ENCODE measurements at places on chromosomes 6 and 20.
A peak's percentile ranks its signal among the peaks of the same experiment; 100 is the strongest.

- DNase-seq, result no peak
These were observed 200.6 kb downstream of the GMPR start for GRCh38 chr6:16438718-16439591.

DNA sequence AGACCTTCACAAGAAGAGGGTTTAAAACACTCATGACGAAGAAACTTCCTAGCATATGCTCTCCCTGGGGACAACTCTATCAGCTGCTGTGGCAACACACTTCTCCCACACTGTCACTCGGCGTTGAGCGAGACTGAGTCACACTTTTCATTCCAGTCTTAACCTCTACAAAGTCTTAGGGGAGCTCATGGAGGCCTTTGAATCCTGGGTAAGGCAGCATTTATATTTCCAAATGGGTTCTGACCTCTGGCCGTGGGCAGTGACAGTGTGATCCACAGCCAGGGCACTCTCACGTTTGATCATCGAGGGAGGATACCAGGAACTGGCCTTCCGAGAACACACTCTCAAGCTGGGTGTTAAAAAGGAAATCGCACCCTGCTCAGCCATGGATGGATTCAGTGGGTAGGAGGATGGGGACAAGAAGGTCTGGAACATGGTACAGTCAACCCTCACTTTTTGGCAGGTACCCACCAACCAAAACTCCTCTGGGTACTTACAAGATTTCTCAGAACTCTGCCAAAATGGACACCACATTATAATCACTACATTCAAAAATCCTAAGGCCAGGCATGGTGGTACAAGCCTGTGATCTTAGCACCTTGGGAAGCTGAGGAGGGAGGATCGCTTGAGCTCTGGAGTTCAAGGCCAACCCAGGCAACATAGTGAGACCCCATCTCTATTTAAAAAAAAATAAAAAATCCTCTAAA is 19.6 kb downstream of the RRBP1 start:
- DNase-seq, result no peak

DNA sequence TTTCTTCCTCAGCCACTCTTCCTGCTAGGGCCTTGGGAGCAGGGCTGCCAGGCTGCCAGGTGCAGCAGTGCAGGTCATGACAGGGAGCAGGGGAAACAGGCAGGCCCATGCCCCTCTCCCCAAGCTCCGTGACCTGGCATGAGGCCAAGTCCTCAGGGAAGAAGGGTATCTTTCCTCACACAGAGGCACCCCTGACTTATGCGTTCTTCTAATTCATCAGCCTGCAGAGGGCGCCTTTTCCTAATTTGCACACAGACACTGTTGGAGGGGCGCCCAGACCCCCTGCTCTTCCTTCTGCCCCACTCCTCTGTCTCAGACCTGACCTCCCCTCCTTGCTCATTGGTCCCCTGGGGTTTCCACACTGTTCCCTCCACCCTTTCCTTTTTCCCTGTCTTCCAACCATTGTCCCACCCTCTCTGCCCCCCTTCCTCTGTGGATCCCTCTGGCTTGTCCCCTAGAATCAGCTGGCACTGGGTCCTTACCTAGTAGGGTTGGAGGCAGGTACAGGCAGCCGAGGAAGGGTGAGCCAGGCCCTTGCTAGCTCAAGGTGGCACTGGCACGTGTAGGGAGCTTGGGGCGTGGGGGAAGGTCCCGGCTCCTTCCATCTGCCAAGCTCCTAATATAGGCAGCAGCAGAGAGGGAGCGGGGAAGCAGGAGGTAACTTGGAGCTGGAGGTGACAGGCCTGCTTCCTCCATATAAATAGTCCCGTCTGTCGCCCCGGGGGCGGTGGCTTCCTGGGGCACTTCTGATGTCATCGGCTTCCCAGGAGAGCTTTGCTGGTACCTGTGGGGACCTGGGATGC is 154.9 kb upstream of the MLN start:
- DNase-seq, result peak; percentile 35

GRCh38 chr6:110048221-110048875 is 70.2 kb downstream of the GPR6 start:
- DNase-seq, result no peak

GRCh38 chr20:43178080-43178479 is 11.6 kb downstream of the PTPRT start:
- no peak for DNase-seq

- DNase-seq, result no peak
These were observed 12.2 kb upstream of the TBC1D20 start for GRCh38 chr20:474581-474980.

GRCh38 chr6:116969211-116969863 is 92.3 kb downstream of the RFX6 start:
- DNase-seq, result peak; percentile 33

GRCh38 chr6:135347887-135348286 is 149.7 kb downstream of the AHI1 start:
- DNase-seq, result no peak

- DNase-seq, result no peak
These were observed 159.7 kb downstream of the BTBD9 start for GRCh38 chr6:38480036-38480435.

DNA sequence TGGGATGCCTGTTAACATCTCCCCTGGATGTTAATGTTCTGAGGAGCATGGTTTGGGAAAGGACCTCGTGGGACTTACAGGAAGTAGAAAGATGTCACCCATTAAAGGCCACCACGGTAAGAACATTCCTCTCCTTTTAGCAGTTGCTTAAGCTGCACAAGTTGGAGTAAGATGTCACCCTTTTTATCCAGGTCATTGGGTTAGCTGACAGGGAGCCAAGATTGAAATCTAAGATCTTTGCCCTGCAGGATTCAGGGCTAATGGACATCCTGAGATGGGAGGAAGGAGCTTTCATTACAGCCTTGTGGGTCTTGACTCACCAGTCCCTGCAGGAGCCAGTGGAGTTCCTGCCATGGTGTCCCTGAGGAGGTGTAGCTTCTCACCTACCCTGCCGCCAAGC is 22.1 kb downstream of the PABPC1L start:
- DNase-seq, result no peak

GRCh38 chr6:43434001-43434840 is 6.9 kb downstream of the ABCC10 start:
- DNase-seq, result no peak

DNA sequence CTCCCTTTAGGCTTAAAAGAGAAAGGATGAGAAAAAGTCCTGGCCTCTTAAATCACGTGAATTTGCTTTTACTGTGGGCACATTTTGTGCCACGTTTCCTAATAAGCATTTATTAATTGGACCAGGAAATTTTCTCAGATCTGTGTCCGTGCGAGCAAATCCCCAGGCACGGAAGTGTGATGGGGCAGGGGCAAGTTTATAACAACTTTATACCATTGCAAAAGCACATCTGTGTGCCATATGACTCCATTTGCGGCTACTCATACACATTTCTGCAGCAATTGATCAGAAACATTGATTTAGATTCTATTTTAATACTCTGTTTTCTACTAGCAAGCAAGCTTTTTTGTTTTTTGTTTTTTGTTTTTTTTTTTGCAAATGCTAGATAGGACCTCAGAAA is 373.2 kb downstream of the TAF4 start:
- no peak for DNase-seq

DNA sequence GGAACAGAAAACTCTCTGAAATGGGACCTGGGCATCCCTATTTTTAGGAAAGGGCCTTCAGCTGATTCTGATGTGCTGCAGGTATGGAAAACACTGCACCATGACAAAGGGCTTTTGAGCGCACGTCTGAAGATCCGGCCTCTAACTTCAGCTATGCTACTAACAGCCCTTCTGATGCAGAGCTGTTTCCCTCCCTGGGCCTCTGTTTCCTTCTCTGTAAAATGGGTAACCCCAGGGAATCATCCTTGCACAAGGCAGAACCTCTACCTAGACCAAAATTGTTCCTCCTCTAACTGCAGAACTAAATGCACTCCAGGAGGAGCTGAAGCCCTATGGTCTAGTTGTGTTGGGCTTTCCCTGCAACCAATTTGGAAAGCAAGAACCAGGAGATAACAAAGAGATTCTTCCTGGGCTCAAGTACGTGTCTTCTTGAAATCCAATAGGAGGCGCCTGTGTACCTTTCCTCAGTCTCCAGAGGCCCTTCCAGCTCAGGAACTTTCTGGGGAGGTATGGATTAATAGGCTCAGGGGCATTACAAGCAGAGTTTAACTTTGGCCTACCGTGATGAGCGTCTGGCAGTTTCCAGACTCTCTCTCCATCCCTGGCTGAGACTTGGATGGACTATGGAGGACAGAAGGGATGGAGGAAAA is 5.9 kb downstream of the GPX5 start:
- DNase-seq, result no peak

DNA sequence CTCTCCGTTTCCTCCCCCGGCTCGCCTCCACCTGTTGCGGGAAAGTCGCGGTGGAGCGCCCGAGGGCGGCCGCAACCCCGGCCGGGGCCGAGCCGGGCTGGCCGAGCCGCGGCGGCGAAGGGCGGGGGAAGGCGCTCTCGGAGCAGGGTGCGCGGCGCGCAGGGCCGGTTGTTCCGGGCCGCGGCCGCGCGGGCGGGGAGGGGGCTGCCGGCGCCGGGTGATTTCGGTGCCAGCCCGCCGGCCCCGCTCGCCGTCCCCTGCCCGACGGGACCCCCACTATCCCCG is 235 bp downstream of the MAP7 start:
- DNase-seq, result no peak

- DNase-seq, result no peak
These were observed 405.5 kb downstream of the UTRN start for GRCh38 chr6:144690666-144691065.

GRCh38 chr20:10673176-10673841 is 490 bp downstream of the JAG1 start:
- DNase-seq, result peak; percentile 17

- DNase-seq, result no peak
These were observed 237.8 kb downstream of the TBX18 start for GRCh38 chr6:84526631-84527030.

DNA sequence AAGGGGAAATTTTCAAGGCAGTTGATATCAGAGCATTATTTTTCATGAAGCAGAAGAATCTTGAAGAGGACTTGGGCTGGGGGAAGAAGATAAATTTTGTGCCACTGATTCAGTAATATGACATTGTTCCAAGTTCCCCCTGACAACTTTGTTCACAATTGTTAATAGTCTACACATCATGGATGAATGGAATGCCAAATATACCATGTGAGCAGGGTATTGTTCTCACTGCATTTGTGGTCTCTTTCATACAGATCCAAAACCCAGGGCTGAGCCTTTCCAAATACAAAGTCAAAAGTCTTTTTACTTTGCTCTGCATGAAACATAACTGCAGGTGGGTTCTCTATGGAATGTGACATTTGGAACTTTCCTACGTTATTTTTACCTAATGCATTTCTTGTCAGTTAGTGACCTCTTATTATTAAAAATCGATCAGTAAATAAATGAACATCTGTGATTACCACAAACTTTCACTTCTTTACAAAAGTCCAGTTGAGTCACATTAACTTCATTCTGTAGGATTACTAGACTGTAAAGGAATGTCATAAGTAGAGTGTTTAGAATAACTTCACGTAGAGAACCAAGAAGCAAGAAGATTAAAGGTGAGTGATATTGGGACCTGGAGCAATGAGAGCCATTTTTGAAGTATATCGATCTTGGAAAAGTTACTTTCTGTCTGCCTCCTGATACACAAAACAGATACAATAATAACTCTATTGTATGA is 100.9 kb downstream of the RCAN2 start:
- DNase-seq, result no peak

DNA sequence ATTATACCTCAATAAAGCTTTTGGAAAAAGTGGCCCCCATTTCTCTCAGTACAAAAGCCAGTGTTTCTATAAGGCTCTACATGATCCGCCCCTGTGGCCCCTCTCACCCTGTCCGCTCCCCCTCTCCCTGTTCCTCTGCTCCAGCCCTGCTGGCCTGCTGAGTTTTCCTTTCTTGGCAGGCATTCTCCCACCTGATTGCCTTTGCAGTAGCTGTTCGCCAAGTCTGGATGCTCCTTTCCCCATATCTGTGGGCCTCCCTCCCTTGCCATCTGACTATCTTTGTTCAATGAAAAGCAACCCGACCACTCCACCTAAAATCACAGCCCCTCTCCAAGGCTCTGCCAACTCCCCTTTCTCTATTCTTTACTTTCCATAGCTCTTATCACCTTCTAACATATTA is 33.2 kb downstream of the CDH22 start:
- DNase-seq, result no peak

- no peak for DNase-seq
These were observed 1.5 kb downstream of the PYGB start for GRCh38 chr20:25249198-25249931.

DNA sequence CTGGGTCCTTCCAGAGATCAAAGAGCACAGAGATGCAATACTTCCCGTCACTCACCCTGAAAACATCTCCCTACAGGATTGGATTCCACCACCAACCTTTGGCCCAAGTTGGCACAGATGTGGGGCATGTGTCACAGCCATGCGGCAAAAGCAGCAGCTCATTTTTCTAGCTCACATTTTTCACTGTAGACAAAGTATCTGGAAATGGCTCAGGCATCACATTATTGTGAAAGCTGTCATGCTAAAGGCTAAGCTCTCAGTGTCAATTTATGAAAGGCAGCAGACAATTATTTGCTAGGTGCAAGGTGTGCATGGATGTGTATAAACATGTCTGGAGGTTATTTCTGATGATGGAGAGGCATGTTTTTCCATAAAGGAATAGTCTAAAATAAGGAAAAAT is 248.8 kb upstream of the PRND start:
- DNase-seq, result no peak

- DNase-seq, result no peak
These were observed 324.9 kb upstream of the CITED2 start for GRCh38 chr6:139699335-139699734.

- DNase-seq, result no peak
These were observed 6.7 kb downstream of the STK4 start for GRCh38 chr20:44973053-44973452.

DNA sequence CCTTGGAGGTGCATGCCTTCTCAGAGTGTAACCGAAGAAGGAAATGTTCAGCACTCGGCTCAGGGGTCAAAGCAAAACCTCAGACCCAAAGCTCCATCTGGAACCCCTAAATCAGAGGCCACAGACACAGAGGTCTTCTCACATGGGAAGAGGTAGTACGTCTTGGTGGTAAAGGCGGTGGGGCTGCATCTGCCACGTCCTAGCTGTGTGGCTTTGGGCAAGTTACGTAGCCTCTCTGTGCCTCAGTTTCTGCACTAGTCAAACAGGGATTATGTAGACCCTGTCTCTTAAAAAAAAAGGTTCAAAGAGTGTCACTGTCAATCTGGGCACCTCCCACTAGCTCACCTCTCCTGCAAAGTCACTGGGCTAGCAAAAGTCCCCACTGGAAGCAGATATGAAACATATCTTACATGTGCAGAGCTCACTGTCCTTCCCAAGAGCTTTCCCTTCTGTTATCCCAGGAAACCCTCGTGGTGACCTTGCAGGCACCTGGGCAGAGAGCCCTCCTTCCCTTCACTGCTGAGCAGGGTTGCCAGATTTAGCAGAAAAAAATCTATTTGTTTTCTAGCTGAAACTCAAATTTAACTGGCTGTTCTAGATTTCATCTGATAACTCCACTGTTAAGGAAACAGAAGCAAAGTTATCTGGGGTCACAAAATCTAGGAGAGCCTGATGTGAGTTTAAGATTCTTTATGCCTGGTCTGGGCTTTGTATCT is 18.0 kb upstream of the NAA20 start:
- no peak for DNase-seq

GRCh38 chr6:83044091-83044768 is 21.4 kb downstream of the UBE3D start:
- no peak for DNase-seq

GRCh38 chr6:164579035-164579434 is 730.4 kb downstream of the C6orf118 start:
- no peak for DNase-seq

GRCh38 chr20:48287021-48287494 is 501.8 kb upstream of the SULF2 start:
- DNase-seq, result no peak

- DNase-seq, result no peak
These were observed 504.5 kb downstream of the HDGFL1 start for GRCh38 chr6:23073821-23074220.

- no peak for DNase-seq
These were observed 7.3 kb upstream of the KCNG1 start for GRCh38 chr20:51029963-51030920.

Data from activated naive CD4-positive, alpha-beta T cell treated with anti-CD3 and anti-CD28 coated beads for 36 hours (primary cell).